ENCODE measurements at places on chromosomes 2 and 18. TPM values are rescaled to one million over a fixed set of nuclear protein-coding genes. Genes with fewer than 3 reads are reported as not detected.

The FOXD4L1 gene
- 0.36 TPM for total RNA-seq

DNA sequence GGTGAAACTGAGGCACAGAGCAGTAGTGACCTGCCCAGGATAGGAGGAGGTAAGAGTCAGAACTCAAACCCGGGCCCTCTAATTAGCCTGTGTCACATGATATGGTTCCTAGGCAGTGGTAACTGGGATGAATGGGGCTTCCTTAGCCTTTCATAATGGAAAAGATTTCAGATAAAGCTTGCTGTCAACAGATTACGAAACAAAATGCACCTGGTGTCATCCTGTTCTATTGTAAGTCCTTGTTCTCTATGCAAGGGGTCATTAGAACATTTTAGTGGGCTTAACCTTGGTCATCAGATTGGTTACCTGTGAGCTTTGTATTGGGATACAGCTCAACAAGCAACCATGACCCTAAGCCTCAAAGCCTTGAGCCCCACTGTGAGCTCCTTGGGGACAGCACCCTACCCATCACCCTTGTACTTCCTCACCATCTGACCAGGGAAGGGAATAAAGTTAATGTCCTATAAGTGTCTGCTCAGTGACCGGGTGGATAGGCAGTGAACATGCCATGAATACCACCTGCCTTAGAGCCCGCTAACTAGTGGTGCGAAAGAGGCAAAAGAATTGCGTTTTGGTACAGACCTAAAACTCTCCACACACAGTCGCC lies 70.3 kb upstream of the RMDN2 start:
- peaks cover 71% of the 10 kb centered on the region for H3K4me1 ChIP-seq
- H3K4me3 ChIP-seq: no peak overlapping the region
- DNase-seq: no peak
- no peaks in the 10 kb centered on the region for H3K27me3 ChIP-seq
- peak overlapping the region; percentile 86 for H3K27ac ChIP-seq
- no peaks in the 10 kb centered on the region for H3K36me3 ChIP-seq

The KYNU gene
- total RNA-seq: 2.2 TPM

- no peaks in the 10 kb centered on the region for H3K27me3 ChIP-seq
- H3K36me3 ChIP-seq: no peaks in the 10 kb centered on the region
- no peak overlapping the region for H3K4me3 ChIP-seq
- H3K4me1 ChIP-seq: peaks cover 5% of the 10 kb centered on the region
- no peak overlapping the region for H3K27ac ChIP-seq
- no peak for DNase-seq
These were observed 110.6 kb downstream of the MYCN start for GRCh38 chr2:16050908-16051489.
